ENCODE measurements at places on chromosomes 1 and 21.

DNA sequence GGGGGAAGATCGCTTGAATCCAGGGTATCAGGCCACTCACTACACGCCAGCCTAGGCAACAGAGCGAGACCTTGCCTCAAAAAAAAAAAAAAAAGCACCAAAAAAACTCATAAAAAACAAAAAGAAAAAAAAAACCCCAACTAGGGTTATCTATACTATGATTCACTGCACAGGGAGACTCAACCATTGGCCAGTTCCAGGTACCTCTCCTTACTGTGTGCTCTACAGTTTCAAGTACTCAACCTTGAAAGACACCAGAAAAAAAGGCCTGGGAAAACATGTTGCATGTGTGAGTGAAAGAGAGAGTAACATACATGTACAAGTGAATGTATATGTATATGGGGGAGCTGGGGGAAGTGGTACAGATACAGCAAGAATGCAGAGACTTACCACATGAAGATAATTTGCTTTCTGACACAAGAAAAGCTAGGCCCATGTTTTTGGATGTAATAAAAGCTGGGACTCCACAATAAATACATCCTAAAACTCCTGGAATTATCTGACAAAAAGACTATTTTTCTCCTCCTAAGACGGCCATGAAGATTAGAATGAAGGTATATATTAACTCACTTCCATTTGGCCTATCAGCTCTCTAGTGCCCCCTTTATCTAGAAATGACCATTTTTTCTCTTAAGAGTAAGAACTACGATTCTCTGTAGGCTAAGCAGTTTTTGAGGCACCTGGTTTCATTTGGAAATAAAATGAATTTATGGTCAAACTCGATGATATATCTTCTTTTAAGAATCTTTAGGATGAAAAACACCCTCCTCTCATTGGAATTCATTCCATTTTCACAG, 52.2 kb downstream of the SLC27A3 start:
- no peak for DNase-seq

GRCh38 chr1:234997896-234998741, 130.5 kb downstream of the TOMM20 start:
- no peak for DNase-seq

- no peak for DNase-seq
Measured at GRCh38 chr1:34923490-34923889, 6.0 kb downstream of the DLGAP3 start.

DNA sequence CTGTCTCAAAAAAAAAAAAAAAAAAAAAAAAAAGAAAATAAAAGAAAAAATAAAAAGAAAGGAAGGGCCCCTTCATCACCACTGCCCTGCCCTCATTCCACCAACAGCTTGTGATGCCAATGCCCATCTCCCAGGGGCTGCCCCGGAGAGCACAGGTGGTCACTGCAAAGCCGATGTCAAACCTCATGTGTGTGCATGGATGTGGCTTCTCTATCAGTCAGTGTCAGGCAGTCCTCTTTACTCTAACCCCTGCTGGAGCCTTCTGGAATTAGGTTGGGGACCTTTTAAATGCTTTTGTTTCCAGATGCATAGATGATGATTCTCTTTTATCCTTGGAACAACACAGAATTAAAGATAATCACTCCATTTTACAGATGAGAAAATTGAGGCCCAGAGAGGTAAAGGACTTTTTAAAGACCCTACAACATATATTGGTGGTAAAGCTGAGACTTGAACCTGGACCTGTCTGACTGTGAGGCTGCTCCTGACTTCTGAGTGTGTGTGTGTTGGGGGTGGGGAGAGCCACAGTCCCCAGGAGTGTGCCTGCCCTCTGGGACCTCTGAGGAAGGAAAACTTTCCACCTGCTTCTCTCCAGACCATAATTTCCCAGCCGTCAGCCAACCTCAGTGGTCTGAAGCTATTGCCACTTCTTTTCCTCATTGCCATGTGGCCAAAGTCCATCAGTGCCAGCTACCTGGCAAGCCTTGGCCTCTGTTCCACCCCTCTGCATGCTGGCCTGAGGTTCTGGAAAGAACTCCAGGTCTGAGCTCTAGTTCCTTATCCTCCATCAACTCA, 3.0 kb upstream of the TMEM54 start:
- DNase-seq = no peak

DNA sequence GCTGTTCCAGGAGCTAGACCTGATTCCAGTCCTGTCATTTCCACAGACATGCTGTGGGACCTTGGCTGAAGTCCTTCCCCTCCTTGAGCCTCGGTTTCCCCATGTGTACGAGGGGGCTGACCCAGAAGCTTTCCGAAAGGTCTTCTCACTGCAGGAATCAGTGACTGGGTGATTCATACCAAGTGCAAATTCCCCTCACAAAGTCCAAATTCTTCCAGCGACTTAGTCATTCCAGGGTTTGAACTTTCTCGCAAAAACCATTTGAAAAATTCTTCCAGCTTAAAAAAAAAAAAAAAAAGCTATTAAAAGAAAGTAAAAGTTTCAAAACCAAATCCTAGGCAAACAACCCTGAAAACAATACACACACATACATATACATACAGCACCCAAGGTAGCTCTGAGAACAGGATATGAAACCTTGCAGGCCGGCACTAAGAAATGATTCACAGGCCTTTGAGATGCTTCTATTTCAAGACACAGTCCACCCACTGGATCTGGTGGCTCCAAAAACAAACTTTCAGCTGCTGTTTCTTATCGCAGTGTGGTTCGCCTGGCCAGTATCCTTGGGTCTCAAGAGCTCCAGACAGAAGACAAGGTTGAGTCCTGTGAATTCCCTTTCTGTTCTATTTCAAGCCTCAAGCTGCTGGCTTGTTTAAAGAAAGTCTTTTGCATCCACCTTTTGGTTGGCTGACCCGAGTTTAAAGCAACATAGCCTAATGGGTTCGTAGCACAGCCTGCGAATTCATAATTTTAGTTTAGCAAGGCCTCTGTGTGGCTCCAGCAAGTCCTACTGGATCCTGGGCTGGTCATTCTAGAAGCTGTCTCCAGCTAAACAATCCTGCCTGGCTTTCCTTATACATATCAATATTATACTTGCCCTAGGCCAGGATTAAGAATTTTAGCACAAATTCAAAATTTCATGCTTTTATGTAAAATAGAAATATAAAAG, 18.0 kb upstream of the ID3 start:
- DNase-seq = no peak

DNA sequence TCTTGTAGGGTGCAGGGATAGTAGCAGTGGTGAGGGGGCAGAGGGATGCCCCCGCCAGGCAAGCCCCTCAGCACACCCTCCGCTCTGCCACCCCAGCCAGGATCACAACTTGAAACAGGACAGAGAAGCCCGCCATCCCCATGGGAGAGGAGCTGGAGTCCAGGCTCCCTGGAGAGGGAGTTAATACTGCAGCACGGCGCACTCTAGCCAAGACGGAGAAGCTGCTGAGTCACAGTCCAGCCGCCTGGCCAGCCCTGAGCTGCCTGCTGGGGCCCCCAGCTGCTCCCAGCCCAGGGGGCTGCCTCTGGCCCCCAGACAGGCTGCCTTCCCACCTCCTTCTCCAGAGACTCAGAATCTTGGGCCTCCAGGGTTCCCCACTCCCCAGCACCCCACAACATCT, 87.2 kb downstream of the SYT2 start:
- DNase-seq = no peak

GRCh38 chr21:45580576-45581321, 38.5 kb upstream of the SLC19A1 start:
- DNase-seq = no peak

GRCh38 chr1:73759011-73759410, 439.0 kb downstream of the LRRIQ3 start:
- DNase-seq = no peak

- no peak for DNase-seq
Measured at GRCh38 chr1:82646336-82646735, 845.6 kb downstream of the ADGRL2 start.

DNA sequence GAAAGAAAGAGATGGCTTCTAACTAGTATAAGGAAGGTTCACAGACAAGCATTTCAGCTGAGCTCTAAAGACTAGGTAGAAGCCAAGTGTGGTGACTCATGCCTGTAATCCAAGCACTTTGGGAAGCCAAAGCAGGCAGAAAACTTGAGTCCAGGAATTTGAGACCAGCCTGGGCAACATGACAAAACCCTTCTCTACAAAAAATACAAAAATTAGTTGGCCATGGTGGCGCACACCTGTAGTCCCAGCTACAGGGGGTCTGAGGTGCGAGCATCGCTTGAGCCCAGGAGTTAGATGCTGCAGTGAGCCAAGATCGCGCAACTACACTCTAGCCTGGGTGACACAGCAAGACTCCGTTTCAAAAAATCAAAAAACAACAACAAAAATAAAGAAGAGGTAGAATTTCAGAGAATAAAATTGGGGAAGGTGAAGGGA, 27.8 kb downstream of the FBXO42 start:
- DNase-seq = no peak

- no peak for DNase-seq
Measured at GRCh38 chr1:216293683-216294082, 129.6 kb downstream of the USH2A start.

- no peak for DNase-seq
Measured at GRCh38 chr1:93938461-93939145, 29.4 kb upstream of the GCLM start.

GRCh38 chr1:180611016-180611930, 20.5 kb upstream of the XPR1 start:
- DNase-seq = no peak

DNA sequence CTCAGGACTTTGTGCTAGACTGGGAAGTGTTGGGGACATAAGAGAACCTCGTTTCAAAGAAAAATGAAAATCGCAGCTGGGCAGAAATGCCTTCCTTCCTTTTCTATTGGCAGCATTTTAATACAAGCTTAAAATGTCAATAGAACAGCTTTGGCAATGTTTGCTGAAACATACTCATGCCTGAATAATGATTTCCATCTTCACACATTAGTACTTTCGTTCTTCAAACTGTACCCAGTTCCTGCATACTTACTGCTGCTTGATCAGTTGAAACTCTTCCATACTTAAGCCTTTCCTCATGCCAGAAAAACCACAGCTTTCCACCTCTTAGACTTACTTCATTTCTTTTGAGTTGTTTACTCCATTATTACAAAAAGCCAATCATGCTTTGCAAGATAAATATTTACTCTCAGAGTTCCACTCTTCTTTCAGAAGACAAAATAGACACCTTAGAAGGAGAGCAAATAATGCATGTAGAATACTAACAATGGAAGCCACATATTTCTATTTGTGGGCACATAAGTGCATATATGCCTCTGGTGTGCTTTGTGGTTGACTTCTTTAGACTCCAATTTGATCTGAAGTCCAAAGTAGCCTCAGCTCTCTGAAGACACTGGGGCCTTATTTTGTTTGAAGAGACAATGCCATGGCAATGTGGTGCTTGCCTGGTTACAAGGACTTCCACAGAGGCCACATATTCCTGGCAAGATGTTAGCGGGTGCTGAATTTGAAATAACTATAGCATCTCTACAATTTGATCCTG, 22.7 kb upstream of the CD55 start:
- DNase-seq = no peak

DNA sequence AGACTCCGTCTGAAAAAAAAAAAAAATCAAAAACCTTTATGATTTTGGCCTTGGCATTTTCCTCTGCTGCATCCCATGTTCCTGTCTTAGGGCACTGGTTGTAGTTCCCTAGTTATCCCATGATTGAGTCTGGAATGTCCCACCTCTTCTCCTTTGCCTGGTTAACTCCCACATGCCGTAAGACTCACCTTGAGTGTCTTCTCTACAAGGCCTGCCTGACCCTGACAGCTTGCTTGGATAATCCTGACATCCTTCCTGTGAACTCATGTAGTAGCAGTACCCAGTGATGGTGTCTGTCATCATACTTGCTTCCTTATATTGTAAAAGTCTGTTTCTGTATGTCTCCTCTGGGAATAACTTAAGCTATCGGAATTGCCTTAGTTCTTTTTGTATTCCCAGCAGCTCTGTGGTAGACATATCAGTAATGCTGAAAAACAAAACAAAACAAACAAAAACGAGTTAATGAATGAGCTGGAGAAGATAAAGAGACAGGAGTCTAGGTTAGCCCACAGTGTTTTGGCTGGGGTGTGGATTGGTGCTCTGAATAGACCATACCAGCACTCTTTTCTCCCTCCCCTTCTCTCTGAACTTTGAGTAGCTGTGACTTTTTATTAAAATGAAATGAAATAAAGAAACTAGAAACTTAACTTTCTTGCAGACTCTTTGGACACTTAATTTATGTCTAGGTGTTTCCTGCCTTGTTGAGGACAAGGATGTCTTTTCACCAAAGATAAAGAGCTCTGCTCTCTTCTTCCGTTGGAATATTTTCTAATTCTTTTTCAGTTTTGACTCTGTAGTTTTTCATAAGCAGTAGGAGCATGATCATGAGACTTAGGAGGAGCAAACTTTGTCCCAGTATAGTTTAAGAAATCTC, 15.1 kb downstream of the NEK7 start:
- DNase-seq = no peak

DNA sequence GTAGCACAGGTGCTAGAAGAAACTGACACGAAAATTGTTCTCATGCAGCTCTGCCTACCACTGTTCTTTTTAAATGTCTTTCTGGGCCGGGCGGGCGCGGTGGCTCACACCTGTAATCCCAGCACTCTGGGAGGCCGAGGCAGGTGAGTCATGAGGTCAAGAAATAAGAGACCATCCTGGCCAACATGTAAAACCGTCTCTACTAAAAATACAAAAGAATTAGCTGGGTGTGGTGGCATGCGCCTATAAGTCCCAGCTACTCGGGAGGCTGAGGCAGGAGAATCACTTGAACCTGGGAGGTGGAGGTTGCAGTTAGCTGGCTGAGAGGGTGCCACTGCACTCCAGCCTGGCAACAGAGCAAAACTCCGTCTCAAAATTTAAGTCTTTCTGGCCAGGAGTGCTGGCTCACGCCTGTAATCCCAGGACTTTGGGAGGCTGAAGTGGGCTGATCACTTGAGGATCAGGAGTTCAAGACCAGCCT, 947 bp upstream of the RIT1 start:
- no peak for DNase-seq

- DNase-seq = no peak
Measured at GRCh38 chr1:198929961-198930599, 291.2 kb downstream of the PTPRC start.

- no peak for DNase-seq
Measured at GRCh38 chr1:170670802-170671628, 7.1 kb downstream of the PRRX1 start.

GRCh38 chr1:8276173-8276914, 41.6 kb upstream of the SLC45A1 start:
- no peak for DNase-seq

DNA sequence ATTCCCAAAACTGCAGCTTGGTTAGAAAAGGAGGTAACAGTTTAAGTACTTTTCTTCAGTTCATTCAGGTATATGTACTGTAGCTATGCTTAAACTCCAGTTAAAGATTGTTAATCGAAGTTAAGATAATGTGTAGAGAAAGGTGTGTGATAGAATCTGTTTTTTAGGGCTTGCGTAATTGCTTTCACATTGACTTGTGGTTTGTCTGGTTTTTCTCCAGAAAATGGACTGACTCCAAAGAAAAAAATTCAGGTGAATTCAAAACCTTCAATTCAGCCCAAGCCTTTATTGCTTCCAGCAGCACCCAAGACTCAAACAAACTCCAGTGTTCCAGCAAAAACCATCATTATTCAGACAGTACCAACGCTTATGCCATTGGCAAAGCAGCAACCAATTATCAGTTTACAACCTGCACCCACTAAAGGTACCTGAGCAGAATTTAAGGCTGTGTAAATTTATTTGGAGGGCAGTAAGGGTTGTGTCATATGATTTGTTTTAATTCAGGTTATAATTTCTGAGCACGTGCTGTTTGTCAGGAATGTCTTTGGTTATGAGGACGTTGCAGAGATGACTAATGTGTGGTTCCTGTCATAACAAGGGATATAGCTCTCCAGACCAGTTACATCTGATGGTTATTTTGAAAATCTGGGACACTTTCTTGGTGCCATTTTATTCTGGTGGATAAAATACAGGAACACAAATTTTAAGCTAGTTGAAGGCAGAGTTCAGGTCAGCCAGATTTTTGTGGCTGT, 26.0 kb downstream of the ATF6 start:
- DNase-seq = no peak

- no peak for DNase-seq
Measured at GRCh38 chr1:54546651-54547401, 1.2 kb upstream of the ACOT11 start.

Data from activated T-helper 1 cell treated with anti-CD3 and anti-CD28 coated beads, Interleukin-12 subunit alpha, Interleukin-12 subunit beta, Interleukin-2, Interleukin-4 antibody, amounts not matched to agents 30 ng/mL and 10 ng/mL and 1 ng/mL, durations not matched to agents 14 hours and 24 hours and 36 hours (primary cell).